ENCODE measurements at places on chromosomes 1 and 21.

GRCh38 chr1:6280761-6281451, 20.0 kb upstream of the GPR153 start:
- no peak for DNase-seq

DNA sequence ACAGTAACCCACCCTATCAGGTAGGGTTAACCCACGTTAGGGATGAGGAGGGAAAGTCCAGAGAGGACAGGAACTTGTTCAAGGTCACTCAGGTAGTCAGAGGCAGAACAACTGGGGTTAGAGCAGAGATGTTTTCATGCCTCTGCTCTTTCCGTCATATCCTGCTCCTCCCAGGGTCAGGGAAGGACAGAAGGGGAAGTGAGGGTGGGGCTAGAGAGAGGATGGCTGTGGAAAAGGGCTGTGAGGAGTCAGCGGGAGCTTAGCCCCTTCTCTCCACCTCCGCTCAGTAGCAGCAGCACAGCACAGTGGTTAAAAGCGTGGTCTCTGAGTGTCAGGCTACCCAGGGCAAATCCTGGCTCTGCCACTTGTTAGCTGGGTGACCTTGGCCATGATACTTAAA, 36.5 kb downstream of the DDX20 start:
- DNase-seq = no peak

DNA sequence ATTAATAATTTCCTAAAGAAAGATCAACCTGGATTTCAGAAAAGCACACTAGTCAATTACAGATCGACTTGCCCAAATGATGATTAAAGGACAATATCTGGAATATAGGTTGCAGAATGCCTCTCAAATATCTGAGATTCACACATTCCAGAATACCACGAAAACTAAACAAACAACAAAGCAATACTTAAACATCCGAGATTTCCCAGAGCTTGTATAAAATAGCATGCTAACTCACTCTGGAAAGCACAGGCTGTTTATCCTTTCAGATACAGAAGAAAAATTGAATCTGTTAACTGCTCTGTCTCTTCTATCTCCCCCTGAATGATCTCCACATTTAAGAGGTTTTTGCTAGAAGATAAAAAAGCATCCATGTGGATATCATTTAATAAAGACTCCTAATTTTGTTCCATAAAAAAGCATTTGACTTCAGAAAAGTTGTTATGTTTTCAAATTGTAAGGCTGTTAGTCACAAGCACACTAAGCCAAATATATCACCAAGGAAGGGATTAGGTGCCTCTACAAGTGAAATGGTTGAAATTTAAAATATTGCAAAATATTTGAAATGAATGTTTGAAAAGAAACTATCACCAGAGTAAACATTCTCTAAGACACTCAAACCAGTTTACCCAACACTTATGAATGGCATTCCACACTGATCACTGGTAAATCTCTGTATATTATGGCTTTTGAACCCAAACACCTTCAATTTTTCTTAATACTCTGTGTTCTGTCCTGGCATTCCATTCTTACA, 865.1 kb upstream of the ADAMTS5 start:
- DNase-seq = no peak

DNA sequence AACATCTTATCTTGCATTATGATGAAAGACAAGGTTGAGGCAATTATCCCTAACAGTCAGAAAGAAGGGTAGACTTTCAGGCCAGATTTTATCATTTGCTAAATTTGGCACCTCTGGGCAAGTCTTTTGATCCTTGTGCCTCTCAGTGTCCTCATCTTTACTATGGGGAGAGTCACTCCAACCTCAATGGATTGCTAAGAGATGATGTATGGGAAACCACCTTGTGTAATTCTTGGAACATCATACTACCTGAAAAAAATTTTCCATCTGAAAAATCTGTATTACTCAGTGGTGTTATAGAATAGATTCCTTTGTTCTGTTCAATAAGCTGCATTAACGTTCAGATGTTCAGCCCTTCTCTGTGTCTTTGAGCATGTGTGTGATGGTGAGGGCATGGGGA, 230.7 kb downstream of the TGFB2 start:
- DNase-seq = no peak

GRCh38 chr1:43237121-43237520, 32.7 kb upstream of the TMEM125 start:
- no peak for DNase-seq

- DNase-seq = no peak
Measured at GRCh38 chr1:212060632-212061472, 25.3 kb downstream of the DTL start.

GRCh38 chr1:201888282-201889089, at the start of gene SHISA4:
Gene SHISA4, plus strand, starts transcription at chr1:201888898. Its CDS starts 97 bp downstream, at chr1:201888995.
- no peak for DNase-seq

DNA sequence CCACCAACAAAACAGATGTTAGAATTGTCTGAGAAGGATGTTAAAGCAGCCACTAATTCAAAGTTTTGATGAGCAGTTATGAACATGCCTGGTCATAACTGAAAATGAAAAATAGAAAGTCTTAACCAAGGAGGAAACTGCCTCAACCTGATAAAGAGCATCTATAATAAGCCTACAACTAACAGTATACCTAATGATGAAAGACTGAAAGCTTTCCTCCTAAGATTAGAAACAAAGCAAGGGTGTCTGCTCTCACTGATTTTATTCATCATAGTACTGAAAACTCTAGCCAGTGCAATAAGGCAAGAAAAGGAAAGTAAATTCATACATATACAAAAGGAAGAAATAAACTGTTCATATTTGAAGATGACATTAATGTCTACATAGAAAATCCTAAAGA, 82.0 kb downstream of the KCNK1 start:
- DNase-seq = no peak

GRCh38 chr1:46496505-46496904, 6.9 kb downstream of the DMBX1 start:
- DNase-seq = no peak

DNA sequence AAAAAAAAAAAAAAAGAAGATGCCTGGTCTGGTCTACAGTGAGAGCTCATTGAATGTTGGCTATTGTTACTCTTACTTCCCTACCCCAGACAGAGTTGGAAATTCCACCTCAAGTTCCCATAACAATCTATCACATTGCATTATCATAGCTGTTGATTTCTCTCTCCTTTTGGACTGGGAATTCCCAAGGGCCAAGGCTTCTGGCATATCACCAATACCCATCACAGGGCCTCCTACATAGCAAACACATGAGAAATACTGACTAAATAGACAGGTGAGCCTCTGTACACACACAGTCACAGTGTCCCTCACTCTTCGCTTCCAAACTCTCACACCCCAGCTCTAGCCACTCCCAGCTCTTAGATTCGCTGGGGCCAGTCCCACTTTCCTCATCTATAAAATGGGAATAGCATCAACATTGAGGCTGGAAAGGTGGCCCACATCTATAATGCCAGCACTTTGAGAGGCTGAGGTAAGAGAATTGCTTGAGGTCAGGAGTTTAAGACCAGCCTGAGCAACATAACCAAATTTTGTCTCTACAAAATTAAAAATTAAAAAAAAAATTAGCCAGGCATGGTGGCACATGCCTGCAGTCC, 6.4 kb downstream of the PTAFR start:
- DNase-seq = no peak

DNA sequence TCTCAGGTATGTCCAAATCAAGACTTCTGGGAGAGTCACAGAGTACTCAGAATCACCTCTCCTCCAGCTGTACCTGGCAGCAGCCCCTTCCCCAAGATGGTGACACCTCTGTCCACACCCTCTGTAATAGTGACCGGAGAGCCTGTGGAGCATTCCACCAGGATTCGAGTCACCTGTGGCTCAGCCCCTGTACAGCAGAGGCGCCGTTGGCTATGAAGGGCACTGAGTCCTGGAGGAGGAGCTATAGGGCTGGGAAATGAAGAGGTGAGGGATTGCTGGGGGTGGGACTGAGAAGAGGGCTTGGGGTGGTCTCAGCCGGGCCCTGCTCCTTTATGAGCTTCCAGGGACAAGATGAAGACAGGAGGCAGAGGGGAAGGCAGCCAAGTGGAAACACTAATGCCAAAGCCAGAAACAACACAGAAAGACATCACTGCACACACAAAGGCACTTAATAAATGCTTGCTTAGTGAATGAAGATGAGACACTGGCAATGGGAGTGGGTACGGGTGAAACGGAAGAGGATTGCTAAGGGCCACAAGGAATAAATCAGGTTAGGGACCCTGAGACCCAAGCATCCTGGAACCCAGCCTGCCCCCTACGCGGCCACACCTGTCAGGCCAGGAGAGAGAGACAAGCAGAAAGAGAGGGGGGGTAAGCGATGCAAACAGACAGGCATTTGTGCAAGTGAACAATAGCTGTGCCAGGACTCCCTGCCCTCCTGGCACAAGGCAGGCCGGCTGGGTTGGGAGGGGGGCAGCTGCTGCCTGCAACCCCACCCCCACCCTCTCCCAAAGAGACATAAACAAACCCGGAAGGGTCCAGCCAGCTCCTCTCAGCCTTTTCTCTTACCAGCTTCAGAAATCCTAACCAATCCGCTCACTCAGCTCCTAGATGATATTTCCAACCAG, 3.9 kb downstream of the ARHGEF2 start:
- DNase-seq = no peak

GRCh38 chr1:119794230-119794875, 16.9 kb downstream of the REG4 start:
- no peak for DNase-seq

GRCh38 chr21:25818121-25818520, 83.3 kb downstream of the GABPA start:
- DNase-seq = no peak

- no peak for DNase-seq
Measured at GRCh38 chr1:41833519-41834000, 85.2 kb downstream of the HIVEP3 start.

GRCh38 chr1:51532853-51533252, 13.8 kb upstream of the EPS15 start:
- DNase-seq = no peak

- DNase-seq = no peak
Measured at GRCh38 chr1:240820816-240821215, 208.9 kb upstream of the GREM2 start.

- no peak for DNase-seq
Measured at GRCh38 chr21:37241426-37241825, 25.7 kb downstream of the VPS26C start.

GRCh38 chr1:225545649-225546048, 107.3 kb downstream of the ENAH start:
- no peak for DNase-seq

DNA sequence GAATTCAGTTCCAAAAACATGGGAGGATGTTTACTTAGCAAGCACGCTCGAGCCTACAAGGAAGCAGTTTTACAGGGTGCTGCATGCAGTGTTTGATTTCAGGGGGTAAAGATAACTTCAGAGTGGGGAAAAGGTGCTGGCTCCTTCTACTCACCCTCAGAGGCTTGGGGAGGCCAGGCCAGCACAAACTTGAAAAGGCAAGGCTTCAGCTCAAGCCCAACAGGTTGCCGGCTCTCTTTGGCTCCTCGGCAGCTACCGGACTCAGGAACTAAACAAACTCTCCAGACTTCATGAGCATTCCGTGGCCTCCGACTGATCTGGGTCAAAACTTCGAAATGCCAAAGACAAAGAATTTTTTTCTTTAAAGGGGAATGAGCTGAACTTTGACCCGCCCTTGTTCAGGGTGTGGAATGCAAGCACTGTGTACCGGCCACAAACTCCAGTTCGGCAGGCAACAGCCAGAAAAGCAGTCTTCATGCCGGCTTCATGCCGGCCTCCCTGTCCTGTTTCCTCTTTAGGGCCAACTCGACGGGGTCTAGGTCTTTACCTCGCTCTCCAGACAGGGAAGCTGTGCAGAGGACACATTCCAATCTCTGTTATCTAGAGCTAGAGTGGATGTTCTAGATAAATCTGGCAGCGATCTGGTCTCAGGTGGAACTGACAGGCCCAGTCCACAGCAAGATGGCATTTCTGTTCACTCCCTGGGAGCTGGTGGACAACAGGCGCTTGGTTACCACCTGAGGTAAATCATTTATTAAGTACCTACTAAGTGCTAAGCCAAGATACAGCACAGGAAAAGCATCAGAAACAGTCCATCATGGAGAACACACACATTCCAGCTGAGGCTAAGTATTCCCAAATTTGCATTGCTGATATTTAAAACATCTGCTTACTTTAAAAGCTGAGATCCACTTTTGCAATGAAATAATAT, 75.0 kb downstream of the CD46 start:
- no peak for DNase-seq

DNA sequence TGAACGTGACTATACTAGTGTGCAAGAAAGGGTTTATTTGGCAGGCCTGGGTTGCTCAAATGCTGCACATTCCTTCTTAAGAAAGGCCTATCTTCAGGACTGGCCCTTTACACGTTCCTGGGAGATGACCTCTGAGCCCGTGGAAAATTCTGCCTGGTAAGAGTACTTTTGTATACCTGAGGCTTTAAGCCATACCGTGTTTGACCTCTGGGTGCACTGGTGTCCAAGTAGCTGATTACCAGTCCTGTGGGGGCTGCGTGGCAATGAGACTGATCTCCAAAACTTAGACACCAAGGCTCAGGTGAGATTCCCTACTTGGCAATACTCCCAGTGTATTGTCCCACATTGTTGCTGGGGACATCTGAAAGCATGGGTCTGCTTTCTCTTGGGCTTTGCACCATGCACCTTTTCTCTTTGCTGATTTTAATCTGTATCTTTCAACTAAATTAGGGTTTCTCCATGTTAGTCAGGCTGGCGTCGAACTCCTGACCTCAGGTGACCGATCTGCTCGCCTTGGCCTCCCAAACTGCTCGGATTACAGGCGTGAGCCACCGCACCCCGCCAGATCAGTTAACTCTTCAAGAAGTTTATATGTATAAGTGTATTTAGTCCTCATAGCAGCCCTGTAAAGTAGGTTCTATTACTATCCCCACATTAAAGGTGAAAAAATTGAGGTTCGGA, 44.5 kb downstream of the TRIM33 start:
- no peak for DNase-seq

GRCh38 chr1:202967684-202968281, 726 bp upstream of the CYB5R1 start:
- peak; percentile 24 for DNase-seq

- DNase-seq = no peak
Measured at GRCh38 chr1:78492386-78492950, 1.7 kb downstream of the PTGFR start.

DNA sequence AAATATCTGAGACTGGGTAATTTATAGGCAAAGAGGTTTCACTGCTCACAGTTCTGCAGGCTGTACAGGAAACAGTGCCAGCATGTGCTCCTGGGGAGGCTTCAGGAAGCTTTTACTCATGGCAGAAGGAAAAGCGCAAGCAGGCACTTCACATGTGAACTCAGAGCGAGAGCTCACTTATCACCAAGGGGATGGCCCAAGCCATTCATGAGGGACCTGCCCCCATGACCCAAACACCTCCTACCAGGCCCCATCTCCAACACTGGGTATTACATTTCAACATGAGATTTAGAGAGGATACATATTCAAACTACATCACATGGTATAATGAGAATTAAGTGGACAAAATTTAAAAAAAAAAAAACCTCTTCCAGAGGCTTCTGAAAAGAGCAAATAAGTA, 13.7 kb downstream of the WASF2 start:
- peak; percentile 9 for DNase-seq

GRCh38 chr1:22712502-22713271, 2.0 kb downstream of the EPHB2 start:
- no peak for DNase-seq

DNA sequence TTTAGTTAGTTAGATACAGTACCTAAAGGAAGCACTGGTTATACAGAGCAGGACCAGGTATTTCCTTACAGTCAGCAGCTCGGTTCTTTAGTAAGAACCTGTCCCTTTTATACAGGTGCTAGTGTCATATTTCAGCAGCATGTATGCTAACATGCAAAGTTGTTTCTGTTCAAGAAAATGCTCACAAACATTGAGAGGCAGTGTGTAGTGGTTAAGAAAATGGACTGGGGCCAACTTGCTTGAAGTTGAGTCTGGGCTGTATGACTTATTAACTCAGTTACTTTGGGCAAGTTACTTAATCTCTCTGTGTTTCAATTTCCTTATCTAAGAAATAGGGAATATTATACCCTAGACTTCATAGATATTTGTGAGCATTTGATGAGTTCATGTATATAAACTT, 31.1 kb downstream of the AK4 start:
- DNase-seq = no peak

Data from activated CD4-positive, alpha-beta T cell treated with anti-CD3 and anti-CD28 coated beads, Interleukin-2, Interleukin-4, amounts not matched to agents 100 ng/mL and 50 ng/mL, durations not matched to agents 16 hours and 8 hours (primary cell).